Spinal cord (tissue), 10 donors: ENCODE measurements at places on chromosomes 7 and 10. TPM values are rescaled to one million over a fixed set of nuclear protein-coding genes. Genes with fewer than 3 reads are reported as not detected.

DNA sequence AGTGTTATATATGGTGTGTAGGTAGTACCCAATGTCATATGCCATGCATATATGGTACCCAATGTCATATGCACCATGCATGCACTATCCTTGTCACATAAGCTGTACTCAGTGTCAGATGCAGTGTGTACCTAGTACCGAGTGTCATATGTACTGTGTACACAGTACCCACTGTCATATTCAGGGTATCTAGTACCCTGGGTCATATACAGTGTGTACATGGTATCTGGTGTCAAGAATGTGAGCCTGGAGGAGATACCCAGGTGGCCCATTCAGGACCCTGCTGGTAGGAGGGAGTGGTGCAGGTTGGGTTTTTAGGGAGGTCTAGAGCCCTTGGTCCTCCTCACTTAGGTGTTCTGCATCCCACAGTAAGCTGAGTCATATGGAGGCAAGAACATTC lies 1.8 kb downstream of the ZMYND11 start:
- H3K4me1 ChIP-seq: peaks cover 16% of the 10 kb centered on the region
- no peak overlapping the region for H3K27ac ChIP-seq
- H3K27me3 ChIP-seq: no peaks in the 10 kb centered on the region
- H3K36me3 ChIP-seq: no peaks in the 10 kb centered on the region
- no peak for DNase-seq

- H3K4me3 ChIP-seq: no peak overlapping the region
- no peaks in the 10 kb centered on the region for H3K27me3 ChIP-seq
- no peaks in the 10 kb centered on the region for H3K4me1 ChIP-seq
- no peak overlapping the region for H3K27ac ChIP-seq
- H3K36me3 ChIP-seq: no peaks in the 10 kb centered on the region
Observed at GRCh38 chr7:40263752-40264390, 129.1 kb downstream of the SUGCT start.

DNA sequence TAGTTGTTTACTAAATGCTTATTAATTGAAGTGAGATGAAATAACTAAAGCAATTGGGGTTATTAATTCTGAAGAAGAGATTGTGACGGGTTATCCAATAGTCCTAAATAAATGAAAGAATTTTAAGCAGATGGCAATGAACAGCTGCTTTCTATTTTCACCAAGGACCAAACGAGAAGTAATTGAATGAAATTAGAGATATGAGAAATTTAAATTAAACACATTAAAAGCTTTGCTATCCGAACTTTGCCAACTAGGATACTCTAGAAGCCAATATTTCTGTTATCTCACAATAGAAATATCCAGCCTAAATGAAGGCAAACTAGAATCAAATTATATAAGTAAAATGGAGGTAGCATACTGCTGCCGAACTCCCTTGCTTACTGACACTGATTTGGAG lies 103.2 kb downstream of the GPR37 start:
- no peaks in the 10 kb centered on the region for H3K4me1 ChIP-seq
- H3K27ac ChIP-seq: no peak overlapping the region
- no peak overlapping the region for H3K4me3 ChIP-seq

GRCh38 chr7:141609576-141609975 lies 58.4 kb downstream of the AGK start:
- no peaks in the 10 kb centered on the region for H3K36me3 ChIP-seq
- DNase-seq: no peak
- H3K27me3 ChIP-seq: no peaks in the 10 kb centered on the region
- no peak overlapping the region for H3K4me3 ChIP-seq
- H3K27ac ChIP-seq: no peak overlapping the region
- no peaks in the 10 kb centered on the region for H3K4me1 ChIP-seq

DNA sequence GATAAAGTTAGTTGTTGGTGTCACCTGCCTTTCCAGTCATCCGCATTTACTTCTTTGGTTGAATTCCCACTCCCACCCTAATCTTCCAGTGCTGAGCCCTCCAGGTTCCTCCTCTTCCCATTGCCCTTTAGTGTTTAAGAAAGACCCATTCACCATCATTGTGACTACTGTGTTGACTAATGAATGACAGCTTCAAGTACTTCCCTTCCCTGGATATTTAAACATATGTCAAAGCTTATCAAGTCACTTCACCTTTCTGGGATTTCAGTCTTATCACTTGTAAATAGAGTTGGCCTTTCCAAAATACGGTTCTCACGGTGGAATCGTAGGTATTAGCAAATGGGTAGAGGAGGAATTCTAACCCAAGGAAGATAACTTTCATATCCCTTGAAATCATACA lies 201.6 kb upstream of the SVIL start:
- no peak for DNase-seq
- H3K27me3 ChIP-seq: no peaks in the 10 kb centered on the region
- peaks cover 8% of the 10 kb centered on the region for H3K4me1 ChIP-seq
- no peak overlapping the region for H3K27ac ChIP-seq
- H3K4me3 ChIP-seq: no peak overlapping the region

- H3K4me1 ChIP-seq: no peaks in the 10 kb centered on the region
- H3K36me3 ChIP-seq: peaks cover 74% of the 10 kb centered on the region
- H3K27me3 ChIP-seq: no peaks in the 10 kb centered on the region
- H3K4me3 ChIP-seq: no peak overlapping the region
Observed at GRCh38 chr7:98956469-98956868, 78.1 kb downstream of the TRRAP start.

DNA sequence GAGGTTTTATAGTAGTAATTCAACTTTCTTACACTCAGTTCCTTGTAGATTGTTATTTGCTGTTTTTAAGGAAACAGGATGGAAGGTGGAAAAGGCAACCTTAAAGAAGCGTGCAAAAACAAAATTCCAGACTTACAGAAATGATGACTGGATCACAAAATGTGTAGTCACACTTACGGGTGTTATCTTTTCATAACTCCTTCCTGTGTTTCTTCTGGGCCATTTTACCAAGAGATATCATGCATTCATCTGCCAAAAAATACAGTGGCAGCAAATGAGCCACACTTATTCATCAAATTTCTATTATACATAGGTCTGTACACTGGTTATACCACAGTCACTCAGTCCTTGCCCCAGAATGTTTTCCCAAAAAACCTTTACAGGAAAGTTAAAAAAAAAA lies 94.3 kb upstream of the IL6 start:
- no peak overlapping the region for H3K4me3 ChIP-seq
- no peaks in the 10 kb centered on the region for H3K4me1 ChIP-seq
- no peaks in the 10 kb centered on the region for H3K36me3 ChIP-seq
- H3K27ac ChIP-seq: no peak overlapping the region

- no peak overlapping the region for H3K27ac ChIP-seq
- H3K4me1 ChIP-seq: peaks cover 12% of the 10 kb centered on the region
- no peak for DNase-seq
- no peak overlapping the region for H3K4me3 ChIP-seq
- no peaks in the 10 kb centered on the region for H3K27me3 ChIP-seq
Observed at GRCh38 chr10:1368842-1369171, 312.6 kb downstream of the WDR37 start.

DNA sequence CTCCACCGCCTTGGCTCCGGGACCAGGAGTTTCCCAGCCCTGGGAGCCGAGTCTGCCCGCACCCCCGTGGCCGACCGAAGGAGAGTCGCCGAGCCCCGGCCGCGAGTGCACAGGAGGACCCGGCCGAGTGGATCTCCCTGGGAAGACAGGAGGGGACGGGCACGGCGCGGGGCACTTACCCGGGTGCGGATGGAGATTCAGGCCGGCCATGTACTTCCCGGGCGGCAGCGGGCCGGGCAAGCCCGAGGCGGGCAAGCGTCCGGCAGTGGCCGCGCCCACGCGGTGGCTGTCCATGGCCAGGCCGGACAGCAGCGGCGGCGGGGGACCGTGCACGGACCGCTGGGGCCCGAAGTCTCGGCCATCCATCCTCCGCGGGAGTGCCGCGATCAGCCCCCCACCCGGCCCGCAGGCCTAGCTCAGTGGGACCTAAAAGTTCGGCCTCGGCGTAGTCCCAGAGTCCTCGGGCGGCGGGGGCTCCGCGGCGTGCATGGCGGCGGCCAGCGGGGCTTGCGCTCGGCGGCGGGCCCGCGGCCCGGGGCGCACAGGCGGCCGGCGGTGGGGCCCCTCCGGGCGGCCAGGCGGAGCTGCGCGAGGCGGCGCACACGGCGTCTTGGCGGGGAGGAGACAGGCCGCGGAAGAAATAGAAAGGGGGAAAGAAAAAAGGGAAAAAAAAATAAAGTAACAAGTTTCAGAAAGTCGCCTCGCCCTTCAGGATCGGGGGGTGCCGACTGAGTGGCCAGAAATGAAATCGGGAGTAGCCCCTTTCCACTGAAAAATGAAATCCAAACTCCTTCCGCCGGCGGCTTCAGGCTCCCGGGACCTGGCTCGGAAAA lies 2.5 kb downstream of the TNRC18 start:
- H3K4me1 ChIP-seq: peaks cover 27% of the 10 kb centered on the region
- H3K36me3 ChIP-seq: peaks cover 45% of the 10 kb centered on the region
- H3K4me3 ChIP-seq: peak overlapping the region; percentile 88
- H3K27ac ChIP-seq: peak overlapping the region; percentile 95
- H3K27me3 ChIP-seq: no peaks in the 10 kb centered on the region
- DNase-seq: no peak

GRCh38 chr7:127391591-127392181 lies 822 bp downstream of the ZNF800 start:
- peak overlapping the region; percentile 82 for H3K4me3 ChIP-seq
- H3K4me1 ChIP-seq: peaks cover 12% of the 10 kb centered on the region
- H3K27me3 ChIP-seq: no peaks in the 10 kb centered on the region
- DNase-seq: no peak
- no peak overlapping the region for H3K27ac ChIP-seq

DNA sequence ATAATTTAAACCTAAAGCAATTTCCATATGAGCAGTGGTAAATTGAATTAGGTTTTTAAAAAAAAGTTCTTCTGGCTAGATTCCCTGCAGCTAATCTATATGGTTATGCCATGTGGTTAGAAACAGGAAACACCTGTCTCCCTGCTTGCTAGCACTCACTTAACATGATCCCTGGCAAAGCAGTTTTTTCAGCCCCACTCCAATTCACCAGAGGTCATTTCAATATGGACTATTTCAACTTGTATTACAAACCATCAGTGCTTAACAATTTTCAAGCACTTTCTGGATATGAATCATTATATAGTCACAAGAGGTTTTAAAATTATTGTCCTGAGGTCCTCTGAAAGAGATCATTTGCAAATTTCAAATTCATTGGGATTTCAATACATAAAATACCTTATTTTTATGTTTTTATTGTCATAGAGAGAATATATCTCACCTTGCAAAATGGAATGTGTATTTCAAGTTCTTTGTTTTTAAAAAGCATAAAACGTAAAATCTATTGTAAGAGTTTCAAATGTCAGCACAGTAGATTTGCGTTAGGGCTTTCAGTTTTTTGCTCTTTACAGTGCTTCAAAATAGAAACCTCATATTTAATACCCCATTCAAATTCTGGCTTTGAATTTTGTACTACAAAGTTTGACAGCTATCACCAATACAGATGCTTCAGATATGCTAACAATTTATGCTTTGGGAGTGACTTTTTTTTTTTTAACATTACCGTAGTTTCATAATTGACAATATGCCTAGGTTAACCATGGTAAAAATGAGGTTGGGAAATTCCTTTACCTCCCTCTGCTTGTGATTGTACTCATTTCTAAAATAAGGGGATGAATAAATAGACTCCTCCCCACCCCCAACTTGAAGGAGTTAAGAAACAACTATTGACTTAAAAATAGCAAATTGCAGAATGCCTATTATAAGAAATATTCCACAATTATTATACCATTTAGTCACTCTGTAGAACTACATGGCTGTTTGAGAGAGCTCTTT lies 117.5 kb upstream of the HGF start:
- H3K4me1 ChIP-seq: no peaks in the 10 kb centered on the region
- no peak overlapping the region for H3K4me3 ChIP-seq
- no peak overlapping the region for H3K27ac ChIP-seq
- H3K36me3 ChIP-seq: no peaks in the 10 kb centered on the region
- no peaks in the 10 kb centered on the region for H3K27me3 ChIP-seq

- no peak overlapping the region for H3K4me3 ChIP-seq
- H3K36me3 ChIP-seq: peaks cover 7% of the 10 kb centered on the region
- H3K4me1 ChIP-seq: peaks cover 3% of the 10 kb centered on the region
- H3K27me3 ChIP-seq: no peaks in the 10 kb centered on the region
- no peak overlapping the region for H3K27ac ChIP-seq
Observed at GRCh38 chr7:158576050-158576762, 11.4 kb downstream of the PTPRN2 start.

DNA sequence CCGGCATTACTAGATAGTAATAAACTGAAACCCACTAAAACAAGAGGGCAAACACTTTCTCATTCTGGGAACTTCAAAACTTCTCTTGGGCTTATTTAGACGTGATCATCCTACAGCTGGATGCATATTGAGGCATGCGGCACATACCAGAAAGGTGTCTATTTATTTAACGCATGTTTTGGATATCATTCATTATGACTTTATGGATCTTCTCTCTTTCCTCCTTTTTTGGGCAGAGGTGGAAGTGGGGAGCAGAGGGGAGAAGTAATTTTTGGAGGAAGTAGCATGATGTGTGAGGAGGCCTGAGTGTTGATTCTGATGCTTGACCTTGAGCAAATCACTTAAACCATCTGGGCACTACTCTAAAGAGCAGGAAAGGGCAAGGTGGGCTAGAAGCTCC lies 270.6 kb downstream of the TRIL start:
- H3K4me1 ChIP-seq: peaks cover 25% of the 10 kb centered on the region
- no peak for DNase-seq
- peak overlapping the region; percentile 82 for H3K4me3 ChIP-seq
- peak overlapping the region; percentile 98 for H3K27ac ChIP-seq

DNA sequence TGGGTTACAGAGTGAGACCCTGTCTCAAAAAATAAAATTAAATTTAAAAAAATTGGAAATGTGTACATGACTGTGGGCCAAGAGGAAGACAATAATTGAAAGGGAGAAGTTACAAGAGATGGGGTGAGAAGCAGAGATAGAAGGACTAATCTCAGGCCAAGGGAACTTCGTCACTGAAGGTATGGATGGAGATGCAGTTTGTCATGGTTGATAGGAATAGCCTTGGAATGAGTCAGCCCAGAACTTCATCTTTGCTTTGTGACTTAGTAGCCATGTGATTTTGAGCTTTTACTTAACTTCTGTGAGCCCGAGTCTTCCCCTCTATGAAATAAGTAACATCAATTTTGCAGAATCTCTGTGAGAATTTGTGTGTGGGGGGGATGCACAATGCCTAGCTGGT lies 6.5 kb upstream of the PODXL start:
- H3K4me3 ChIP-seq: no peak overlapping the region
- no peaks in the 10 kb centered on the region for H3K27me3 ChIP-seq
- H3K4me1 ChIP-seq: peaks cover 3% of the 10 kb centered on the region
- DNase-seq: no peak

Gene TMEM130
- 36.3 TPM for total RNA-seq

Gene CUEDC2
- 87.2 TPM for total RNA-seq

Gene MEOX2
- total RNA-seq: 17.0 TPM

Gene C10orf67
- 0.69 TPM for total RNA-seq

Gene PHYHIPL
- 98.9 TPM for total RNA-seq

Gene PLPP4
- total RNA-seq: 12.2 TPM

Gene HIP1
- total RNA-seq: 29.9 TPM

Gene ANKRD2
- total RNA-seq: 0.89 TPM

Gene FAM25G
- total RNA-seq: not detected

Gene NUDT13
- 0.50 TPM for total RNA-seq

Gene SMARCD3
- total RNA-seq: 119 TPM
